ENCODE measurements at places on chromosomes 12 and 14.

GRCh38 chr12:132638541-132639408 is 20.2 kb downstream of the P2RX2 start:
- DNase-seq: peak; percentile 64

GRCh38 chr12:59079002-59079401 is 158.7 kb upstream of the LRIG3 start:
- DNase-seq: no peak

GRCh38 chr14:88551094-88551870 is 3.5 kb downstream of the PTPN21 start:
- DNase-seq: peak; percentile 86

GRCh38 chr12:11578461-11578993 is 70.9 kb upstream of the ETV6 start:
- DNase-seq: no peak

- DNase-seq: no peak
These were observed 88.3 kb upstream of the PLEKHG7 start for GRCh38 chr12:92614502-92614901.

GRCh38 chr12:66497008-66497897 is 181.6 kb downstream of the GRIP1 start:
- peak; percentile 88 for DNase-seq

DNA sequence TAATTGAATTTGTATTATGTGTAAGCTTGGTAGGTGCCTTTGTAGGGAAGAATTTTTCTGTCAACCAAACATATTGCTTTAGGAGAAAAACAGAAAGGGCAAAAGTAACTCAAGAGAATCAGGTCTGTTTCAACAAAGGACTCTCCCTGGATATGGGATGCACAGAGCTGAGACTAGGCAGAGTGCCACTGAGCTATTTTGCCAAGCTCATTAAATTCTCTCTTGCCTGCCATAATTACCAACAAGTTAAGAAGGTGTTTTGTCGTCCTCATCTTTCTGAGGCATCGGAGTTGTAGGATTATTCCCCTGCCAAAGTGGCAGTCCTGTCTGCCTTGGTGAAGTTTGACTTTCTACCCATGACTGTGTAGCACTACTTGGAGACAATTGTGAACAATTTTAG is 438.9 kb upstream of the SEL1L start:
- no peak for DNase-seq

DNA sequence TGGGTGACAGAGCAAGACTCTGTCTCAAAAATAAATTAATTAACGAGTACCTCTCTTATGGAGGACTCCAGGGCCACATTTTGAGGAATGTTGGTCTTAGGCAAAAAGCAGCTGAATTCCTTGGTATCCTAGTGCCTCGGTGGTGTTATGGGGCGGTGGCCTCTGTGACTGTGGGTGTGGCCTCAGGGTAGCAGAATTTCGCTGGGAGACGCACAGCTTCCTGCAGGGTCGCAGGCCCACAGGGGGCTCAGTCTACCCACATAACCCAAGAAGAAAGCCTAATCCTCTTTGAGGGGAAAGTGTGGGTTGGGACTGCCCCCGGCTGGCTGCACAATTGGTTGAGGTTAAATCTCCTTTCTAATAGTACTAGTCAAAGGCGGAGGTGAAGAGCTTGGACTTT is 11.2 kb upstream of the SERPINA4 start:
- DNase-seq: peak; percentile 45

DNA sequence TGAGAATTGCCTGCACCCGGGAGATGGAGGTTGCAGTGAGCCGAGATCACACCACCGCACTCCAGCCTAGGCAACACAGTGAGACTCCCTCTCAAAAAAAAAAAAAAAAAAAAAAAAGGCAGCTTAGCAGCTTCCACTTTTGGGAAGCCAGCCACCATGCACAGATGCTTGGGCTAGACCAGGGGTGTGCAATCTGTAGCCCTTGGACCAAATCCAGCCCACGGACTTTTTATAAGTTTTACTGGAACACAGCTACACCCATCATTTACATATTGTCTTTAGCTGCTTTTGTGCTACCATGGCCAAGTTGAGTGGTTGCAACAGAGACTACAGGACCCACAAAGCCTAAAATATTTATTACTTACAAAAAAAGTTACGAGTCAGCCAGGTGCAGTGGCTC is 6.7 kb downstream of the CIT start:
- no peak for DNase-seq

DNA sequence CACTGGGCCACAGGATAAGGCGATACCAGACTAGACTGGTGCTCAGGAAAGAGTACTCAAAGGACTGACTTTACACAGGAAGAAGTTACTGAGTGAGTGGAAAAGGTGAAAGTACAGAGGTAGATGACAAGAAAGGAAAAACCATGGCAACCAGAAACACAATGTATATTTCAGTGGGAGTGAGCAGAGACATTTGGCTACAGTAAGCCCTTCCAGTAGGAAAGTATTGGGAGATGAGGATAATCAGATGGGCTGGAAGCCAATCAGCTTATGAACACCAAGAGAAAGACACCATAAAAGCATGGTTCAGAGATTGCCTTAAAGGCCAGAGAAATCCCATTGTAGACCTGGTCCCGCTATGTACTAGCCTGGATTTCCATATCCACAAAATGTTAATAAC is 51.6 kb downstream of the TMTC1 start:
- no peak for DNase-seq

GRCh38 chr14:83419420-83419819 is 1885.8 kb upstream of the SEL1L start:
- DNase-seq: no peak

DNA sequence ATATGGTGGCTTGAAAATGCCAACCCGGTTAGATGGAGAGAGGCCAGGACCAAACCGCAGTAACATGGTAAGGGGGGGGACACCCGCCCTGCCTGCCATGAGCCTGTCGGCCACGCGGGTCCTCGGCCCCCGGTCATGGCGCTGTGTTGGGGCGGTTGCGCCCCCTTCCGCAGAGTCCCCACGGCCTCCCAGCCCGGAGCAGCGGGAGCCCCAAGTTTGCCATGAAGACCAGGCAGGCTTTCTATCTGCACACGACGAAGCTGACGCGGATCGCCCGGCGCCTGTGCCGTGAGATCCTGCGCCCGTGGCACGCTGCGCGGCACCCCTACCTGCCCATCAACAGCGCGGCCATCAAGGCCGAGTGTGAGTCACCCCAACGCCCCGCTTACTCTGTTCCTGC is 10.1 kb upstream of the CRIP2 start:
- no peak for DNase-seq

DNA sequence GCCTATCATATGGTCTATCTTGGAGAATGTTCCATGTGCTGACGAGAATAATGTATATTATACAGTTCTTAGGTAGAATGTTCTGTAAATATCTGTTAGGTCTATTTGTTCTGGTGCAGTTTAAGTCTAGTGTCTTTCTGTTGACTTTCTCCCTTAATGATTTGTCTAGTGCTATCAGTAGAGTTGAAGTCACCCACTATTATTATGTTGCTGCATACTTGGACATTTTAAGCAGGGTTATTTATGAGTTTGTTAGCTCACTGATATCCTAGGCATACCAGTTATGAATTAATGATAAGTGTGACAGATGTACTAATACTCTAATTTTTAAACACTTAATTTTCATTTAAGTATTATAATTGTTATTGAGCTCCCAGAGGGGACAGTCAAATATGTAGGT is 292.5 kb downstream of the AKAP6 start:
- DNase-seq: no peak

DNA sequence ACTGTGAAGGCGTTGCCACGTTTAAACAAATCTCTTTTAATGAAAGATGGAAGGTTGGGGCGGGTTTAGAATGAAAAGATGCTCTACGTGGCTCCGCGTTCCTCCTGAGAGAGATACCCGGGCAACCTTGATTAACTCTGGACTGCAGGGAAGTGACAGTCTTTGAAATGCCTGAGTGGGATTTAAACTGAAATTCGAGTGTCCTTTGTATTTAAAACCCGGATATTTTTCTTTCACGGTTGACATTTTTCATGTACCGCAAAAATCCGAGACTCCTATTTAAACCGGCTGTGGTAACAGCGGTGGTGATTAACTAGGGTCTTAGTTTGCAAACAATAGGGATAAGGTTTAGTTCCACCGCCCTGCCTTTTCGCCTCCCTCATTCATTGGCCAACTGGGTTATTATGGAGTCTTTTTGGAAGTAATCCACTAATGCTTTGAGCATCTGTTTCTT is 707 bp downstream of the G2E3 start:
- DNase-seq: no peak
